ENCODE measurements at places on chromosomes 2 and 18.

DNA sequence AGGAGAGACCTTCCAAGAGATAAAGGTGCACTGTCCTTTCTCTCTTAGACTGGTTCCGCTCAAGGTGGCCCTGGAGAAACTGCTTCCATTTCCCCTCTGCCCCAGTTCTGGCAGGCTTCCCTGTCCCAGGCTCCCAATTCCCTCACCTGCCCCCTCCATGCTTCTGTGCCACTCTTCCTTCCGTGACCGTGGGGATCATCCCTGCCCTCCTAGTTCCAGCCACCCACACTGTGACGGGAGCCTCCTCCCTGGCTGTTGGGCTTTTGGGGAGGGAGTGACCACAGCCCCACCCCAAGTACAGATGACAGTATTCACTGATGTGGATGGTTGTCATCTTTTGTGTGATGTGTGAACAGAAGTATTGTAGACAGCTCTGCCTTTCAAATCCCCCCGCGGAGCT lies 2.8 kb downstream of the IMPA2 start:
- DNase-seq, result no peak

GRCh38 chr18:10797896-10798295 lies 272.1 kb downstream of the NAPG start:
- no peak for DNase-seq

GRCh38 chr2:40416486-40416885 lies 35.4 kb downstream of the SLC8A1 start:
- DNase-seq, result no peak

DNA sequence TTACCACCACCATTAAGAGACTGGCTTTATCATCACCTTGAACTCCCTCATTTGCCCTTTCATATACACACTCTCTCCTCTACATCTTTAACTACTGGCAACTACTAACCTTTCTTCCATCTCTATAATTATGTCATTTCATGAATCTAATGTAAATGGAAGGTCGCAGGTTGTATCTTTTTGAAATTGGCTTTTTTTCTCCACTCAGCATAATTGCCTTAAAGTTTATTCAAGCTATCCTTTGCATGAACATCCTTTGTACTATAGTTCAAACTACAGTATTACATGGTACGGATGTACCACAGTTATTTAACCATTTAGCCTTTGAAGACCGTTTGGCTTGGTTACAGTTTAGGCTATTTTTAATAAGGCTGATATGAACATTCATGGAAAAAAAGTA lies 129.5 kb upstream of the ZNF804A start:
- DNase-seq, result no peak

DNA sequence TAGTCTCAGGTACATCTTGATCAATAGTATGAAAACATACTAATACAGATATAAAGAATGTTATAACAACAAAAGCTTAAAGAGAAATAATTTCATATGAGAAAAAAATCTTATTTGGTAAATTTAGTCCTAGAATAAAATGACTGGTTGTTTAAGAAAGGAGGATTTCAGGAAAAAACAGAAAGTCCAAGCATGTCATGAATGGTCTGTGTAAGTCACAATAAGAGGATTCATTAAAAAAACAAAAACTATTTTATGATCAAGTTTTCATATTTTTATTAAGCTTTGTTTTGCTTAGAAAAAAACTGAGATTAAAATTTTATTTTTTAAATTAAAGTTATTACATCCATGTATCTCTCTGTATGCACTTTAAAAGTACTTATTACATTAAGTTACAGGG lies 353.9 kb upstream of the SPHKAP start:
- DNase-seq, result no peak

DNA sequence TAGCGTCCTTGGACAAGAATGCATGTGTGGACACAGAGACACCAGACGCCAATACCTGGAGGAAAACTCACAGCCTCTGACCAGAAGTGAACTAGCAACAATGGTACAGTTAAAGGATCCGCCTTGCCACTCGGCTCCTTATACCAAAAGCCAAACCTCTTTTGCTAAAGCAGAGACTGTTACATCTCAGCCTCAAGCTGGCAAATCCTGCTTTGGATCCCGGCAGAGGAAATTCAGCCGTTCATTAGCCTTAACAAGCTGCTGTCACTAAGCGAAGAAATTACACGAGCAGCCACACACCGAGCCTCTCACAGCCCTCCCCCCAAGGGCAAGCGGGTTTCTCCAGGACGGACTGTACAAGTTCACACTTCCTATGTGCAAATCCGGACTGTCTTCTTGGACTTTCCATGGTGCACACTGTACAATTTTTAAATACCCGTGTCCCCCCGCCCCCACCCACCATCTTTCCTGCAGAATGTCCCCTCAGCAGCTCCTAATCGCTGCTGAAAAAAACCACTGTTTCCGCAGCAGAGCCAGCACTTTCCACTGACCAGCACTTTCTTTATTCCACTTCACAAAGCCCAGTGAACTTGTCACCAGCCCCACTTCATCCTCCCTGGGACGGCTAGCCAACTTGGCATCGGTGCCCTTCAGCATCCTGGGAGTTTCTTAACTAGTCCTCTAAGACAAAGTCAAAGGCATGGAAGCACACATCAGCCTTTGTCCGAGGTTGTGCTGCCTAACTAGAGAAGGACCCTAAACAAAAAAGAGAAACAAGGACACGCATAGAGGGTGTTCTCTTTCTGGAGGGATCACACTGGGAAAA lies 1.5 kb downstream of the KLF7 start:
- DNase-seq, result no peak

DNA sequence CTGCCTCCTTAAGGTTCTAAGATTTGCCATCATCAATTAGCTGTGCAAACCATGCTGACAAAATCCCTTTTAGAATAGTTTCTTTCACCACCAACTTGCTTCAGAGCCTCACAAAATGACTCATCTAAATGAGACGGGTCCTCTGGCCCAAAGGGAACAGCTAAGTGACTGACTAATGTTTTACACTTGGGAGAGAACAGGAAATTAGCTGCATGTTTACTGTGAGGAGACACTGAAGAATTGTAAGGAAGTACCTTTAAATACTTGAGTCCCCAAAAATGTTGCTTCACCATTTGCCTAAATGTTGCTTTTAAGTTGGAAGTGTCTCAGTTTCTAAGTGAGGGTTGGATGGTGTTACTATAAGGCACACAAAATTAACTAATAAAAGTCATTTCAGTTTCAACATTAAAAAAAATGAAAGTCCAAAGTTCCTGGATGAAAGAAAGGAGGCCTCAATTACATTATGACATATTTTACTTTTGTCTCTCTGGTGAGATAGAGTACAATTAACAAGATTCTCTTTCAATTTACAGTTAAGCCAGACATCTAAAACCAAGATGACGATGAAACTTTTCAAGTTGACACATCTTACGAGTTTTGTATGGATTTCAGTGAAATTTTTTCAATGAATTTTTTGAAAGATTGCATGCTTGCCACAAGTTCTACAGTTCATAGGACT lies 229.1 kb upstream of the FN1 start:
- DNase-seq, result peak; percentile 87

GRCh38 chr2:32719430-32719829 lies 91.6 kb downstream of the TTC27 start:
- DNase-seq, result no peak

GRCh38 chr2:196080526-196080925 lies 11.9 kb upstream of the DNAH7 start:
- DNase-seq, result no peak

GRCh38 chr2:182379241-182379640 lies 47.6 kb downstream of the PDE1A start:
- peak; percentile 22 for DNase-seq

GRCh38 chr18:9055185-9055584 lies 47.3 kb upstream of the NDUFV2 start:
- peak; percentile 69 for DNase-seq

DNA sequence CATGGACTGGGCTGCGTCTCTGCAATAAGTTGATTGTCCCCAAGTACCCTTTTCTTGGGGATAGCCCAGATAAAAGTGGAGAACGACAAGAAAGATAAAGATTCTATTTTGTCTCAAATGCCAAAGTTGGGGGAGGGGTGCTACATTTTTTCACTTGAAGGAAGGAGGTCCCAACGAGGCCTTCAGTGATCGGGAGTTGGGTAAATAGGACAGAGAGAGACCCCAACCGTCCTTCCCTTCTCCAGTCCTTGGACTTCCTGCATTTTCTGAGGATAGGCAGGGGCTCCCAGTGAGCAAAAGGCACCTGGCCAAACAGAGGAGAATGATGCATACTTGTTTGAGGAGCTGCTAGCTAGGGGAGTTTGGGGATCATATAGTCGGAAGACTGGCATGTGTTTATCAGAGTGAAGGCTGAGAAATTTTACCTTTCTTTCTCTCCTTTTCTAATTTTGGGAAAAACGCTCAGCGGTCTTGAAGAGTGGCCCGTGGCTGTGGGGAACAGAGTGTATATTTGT lies 3.5 kb upstream of the EN1 start:
- DNase-seq, result no peak

Data from GM04504 (cell line).